ENCODE measurements at places on chromosomes 1 and 21. TPM values are rescaled to one million over a fixed set of nuclear protein-coding genes. Genes with fewer than 3 reads are reported as not detected.

DNA sequence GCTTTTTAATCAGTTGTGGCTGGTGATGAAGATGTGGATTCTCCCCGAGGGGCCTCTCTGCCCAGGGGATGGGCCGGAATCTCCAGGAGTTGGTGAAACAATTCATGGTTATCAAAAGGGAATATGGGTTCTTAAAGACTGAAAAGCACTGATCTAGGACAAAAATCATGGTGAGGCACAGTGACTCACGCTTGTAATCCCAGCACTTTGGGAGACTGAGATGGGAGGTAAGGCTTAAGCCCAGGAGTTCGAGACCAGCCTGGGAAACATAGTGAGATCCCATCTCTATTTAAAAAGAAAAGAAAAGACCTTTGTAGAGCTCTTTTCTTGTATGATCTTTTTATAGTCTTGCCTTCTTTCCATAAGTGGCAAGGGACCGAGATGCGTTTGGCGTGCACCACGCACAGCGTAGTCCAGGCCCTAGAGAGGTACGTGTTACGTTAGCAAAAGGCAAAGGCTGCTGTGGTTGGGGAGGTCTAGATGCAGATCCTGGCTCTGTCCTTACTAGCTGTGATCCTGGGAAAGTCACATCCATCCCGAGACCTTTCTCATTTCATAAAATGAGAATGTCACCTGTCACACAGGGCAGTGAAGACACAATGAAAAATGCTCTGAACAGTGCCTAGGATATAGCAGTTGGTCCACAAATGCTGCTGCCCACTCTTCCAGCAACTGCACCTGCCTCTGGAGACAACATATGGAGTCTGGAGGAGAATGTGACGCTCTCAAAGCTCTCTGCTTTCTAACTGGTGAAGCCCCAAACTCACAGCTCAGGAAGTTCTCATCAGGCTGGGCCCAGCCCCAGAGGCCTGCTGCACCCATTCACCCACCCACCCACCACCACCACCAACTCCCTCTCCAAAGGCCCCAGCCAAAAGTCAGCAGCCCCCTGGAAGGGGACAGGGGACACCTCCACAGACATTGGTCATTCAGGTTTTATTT lies 54.8 kb downstream of the KIF21B start:
- DNase-seq = no peak

DNA sequence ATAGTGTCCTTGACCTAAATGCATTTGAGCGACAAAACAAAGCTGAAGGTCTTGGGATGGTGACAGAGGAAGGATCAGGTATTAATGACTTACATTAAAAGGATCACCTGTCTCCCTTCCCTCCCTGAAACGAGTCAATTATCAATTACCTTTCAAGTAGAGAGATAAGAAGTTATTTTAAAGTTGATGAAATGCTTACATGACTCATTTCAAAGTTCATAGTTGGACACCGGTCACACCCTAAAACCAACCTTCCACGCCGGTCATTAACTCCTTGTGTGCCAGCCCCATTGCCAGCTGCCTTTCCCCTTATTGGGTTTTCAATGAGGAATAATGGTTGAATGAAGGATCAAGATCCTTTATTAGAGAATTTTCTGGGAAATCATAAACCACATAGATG lies 129.8 kb downstream of the ZP4 start:
- no peak for DNase-seq

DNA sequence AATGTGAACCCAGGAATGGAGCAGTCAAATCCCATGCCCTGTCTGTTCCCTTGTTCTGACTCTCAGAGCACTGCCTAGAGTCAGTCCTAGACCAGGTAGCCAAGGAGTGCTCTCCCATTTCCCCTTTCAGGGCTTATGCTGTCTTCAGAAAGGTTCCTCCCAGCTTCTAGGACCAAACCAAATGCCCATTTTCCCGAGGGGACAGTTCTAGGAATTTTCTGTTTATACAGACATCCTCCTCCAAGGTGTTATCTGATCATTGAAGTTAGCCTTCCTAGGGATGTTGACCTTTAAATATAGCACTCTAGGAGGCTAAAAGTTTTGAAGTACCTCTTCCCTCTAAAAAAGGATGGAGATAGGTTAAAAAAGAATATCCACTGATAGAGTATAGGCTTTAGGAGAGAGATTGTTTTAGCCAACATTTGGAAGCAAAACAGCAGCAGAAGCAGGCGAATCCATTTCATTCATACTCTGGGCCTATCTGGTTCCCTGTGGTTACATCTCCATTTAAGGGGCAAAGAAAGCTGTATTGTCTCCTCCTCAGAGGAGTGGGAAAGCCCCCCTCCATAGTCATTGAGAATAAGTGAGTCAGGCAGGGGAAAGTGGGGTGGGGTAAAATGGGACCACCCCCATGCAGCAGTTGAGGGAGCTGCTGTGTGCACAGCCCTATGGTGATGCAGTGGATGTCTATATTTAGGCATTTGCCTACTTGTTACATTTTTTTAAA lies 126.5 kb downstream of the SPATA46 start:
- no peak for DNase-seq

- no peak for DNase-seq
Observed at GRCh38 chr1:29945426-29945825, 709.1 kb downstream of the PTPRU start.

The S100A1 gene
- not detected for total RNA-seq
